ENCODE measurements at places on chromosomes 13 and 19.

- DNase-seq: no peak
These were observed 10.0 kb upstream of the CACNG6 start for GRCh38 chr19:53981376-53981951.

GRCh38 chr13:99057310-99057975, 79.6 kb upstream of the DOCK9 start:
- DNase-seq: no peak

DNA sequence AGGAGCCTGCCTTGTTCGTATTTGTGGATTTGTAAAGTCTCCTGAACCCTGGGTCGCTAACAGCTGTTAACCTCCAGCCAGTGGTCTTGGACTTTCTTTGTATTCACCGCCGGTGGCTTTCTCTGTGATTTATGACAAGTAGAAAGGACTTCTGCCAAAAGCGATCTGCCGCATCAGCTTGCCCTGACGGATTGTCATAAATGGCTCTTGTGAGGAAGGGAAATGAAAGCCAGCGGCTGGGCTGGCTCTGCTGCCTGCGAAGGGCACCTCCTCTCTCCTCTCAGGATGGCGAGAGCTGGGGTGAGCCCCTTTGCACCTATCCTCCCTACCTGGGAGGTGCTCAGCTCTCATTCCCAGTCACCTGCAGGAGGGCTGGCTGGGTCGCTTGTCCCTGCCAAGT, 25.6 kb downstream of the DHRS12 start:
- no peak for DNase-seq

DNA sequence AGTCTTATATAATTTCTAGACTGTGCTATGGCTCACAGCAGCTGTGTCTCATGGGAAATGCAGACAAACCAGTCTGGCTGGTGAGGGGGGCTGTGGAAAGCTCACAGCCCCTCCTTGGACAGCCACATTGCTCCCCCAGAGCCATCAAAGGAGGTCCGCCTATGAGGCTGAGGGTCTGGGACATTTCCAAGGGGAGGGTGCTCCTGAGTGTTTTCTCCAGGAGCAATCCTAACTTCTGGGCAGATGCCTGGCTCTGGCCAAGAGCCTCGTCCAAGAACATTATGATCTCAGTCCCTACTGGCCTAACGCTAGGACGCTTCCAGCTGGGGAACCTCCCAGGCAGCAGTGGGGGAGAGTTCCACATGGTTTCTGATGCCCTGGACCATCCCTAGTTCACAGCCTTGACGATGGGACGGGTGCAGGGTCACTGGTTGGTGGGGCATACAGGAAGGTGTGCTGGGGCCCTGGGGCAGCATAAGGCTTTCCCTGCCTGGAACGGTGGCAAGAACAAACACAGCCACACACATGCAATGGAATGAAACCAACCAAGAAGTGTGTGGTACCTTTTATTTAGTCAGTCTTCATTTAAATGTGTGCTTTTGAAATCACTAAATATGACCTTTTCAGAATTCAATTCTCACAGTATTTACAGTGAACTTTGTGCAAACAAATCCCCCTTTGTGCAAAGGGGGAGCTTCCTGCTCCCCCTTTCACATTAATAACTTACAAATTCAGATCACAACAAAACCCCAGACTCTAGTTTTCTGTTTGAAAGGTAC, 60.6 kb downstream of the CDADC1 start:
- no peak for DNase-seq

- no peak for DNase-seq
These were observed 1.1 kb upstream of the SHC2 start for GRCh38 chr19:461721-462551.

DNA sequence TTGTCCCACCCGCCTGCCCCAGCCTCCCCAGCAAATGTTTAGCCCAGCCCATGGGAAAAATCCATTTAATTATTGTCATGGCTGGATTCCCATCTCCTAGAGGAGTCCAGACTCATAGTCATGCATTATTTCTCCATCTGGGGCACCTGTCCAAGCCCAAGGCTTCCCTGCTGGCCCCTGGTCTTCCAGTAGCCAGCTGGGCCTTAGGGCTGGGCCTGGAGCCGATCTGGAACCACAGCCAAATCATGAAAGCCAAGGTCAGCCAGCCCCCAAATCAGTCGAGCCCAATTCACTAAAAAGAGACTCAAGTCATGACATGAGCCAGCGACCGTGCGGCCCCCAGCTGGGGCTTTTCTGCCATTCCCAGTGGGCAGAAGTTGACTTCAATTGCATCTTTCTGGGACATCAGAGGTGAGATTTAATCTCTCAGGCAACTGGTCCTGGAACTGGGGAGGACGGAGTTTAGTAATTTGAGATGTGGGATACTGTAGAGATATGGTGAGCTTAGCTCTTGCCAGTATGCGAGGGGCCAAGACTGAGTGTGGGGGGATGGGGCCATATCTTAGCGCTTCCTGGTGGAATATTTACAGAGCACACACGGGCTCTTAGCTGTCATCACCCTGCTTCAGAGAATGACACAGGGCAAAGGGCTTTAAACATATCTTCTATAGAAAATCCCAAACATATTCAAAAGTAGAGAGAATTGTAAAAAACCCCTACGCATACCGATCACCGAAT, 9.4 kb upstream of the PGLYRP2 start:
- no peak for DNase-seq

DNA sequence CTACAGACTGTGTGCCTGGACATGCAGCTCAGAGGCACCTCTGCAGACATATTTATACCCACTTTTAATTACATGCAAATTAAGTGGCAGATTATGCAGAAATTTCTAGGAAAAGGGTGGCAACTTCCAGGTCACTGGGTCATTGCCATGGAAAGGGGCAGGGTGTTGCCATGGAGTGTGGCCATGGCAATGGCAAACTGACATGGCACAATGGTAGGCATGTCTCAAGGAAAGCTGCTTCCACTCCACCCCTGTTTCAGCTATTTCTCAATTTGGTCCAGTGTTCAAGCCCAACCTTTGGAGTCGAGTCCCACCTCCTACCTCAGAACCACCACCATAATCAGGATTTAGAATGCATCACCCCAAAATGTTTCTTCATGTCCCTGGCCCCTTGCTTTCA, 170.7 kb upstream of the TSHZ3 start:
- DNase-seq: no peak

GRCh38 chr19:5718579-5719273, 1.2 kb downstream of the LONP1 start:
- peak; percentile 64 for DNase-seq

DNA sequence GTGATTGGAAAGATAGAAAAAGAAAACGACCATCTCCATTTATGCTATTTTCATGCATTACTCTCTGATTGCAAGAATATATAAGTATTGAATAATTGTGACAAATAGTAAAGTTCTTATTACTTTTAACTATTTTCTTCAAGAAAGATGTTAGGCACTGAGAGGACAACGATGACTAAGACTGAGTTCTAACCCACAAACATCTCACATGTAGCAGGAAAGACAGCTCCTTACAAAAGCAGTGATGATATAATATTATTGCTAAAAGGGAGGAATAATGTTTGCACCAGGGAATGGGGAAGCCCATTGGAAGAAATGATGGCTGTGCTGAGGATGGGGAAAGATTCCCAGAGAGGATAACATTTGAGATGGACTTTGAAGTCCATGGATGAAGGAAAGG, 22.6 kb downstream of the RXFP2 start:
- DNase-seq: no peak

All from GM10248 (cell line).